Brain microvascular endothelial cell (primary cell): ENCODE measurements at places on chromosomes 4 and X.

- DNase-seq = no peak
These were observed 88.9 kb upstream of the PDLIM3 start for GRCh38 chr4:185624259-185624589.

- no peak for DNase-seq
These were observed 750 bp downstream of the TMEM129 start for GRCh38 chr4:1720163-1720983.

DNA sequence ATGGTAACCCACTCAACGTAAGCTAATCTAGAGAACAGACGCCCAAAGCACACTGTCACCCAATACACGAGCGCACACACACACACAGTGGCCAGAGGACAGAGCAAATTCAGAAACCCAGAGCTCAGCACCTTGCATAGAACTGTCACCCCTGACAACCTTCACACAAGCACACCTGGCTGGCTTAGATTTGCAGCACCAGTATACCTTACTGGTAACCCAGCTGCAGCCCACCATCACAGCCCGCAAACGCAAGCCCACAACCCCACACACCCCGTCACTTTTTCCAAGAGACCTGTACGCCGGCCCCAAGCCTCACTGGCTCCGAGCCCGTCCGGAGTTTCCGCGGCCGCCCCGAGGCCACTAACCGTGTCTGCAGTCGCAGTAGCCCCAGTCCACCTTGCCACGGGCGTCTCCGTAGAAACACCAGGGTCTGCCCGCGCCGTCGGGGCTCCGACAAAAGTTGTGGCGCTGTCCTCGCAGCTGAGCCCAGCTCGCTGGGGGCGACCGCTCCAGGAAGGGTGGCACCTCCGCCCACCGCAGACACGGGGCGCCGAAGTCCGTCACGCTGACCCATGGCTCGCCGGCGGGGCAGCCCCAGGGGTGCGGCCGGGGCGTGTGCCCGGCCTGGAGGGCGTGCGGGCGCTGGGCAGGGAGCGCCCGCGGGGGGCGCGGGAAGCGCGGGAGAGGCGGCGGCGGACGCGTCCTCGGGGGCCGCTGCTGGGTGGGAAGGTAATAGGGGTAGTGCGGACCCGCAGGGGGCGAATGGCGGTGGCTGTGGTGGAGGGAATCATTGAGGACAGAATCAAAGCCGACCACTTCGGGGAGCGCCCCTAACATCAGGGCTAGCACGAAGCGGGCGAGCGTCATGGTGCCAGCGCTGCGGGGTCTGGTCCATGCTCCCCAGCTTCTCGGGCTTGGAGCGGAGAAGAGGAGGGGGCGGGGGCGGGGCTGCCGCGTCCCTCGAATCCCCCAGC, 664 bp downstream of the PRSS12 start:
- DNase-seq = peak; percentile 12

GRCh38 chr4:183287677-183288076, 32.4 kb downstream of the CLDN22 start:
- no peak for DNase-seq

DNA sequence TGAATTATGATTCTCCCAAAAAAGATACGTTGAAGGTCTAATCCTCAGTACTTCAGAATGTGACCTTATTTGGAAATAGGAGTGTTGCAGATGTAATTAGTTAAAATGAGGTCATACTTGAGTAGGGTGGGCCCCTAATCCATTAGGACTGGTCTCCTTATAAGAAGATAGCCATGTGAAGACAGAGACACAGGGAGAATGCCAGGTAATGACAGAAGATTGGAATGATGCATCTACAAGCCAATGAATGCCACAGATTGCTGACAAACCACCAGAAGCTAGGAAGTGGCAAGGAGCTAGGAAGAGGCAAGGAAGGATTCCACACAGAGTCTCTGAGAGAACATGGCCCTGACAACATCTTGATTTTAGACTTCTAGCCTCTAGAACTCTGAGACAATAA, 7.4 kb upstream of the RPS6KA3 start:
- DNase-seq = no peak

DNA sequence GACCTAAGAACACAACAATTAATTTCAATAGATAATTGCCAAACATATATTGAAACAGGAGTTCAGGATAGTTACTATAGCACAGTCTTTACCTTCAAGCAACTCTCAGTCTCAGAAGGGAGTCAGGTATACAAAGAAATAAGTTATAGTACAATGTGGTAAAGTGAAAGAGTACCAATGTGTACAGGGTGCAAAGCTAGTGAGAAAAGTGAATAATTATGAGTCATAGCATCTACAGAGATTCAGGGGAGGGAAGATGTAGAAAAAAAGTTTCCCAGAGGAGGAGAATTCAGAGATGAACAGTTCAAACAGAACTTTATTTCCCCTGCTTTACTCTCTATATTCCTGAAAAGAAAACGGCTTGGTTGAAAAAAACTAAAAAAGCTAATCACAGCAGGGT, 22.7 kb upstream of the DKK2 start:
- no peak for DNase-seq

- DNase-seq = peak; percentile 66
These were observed 182.5 kb upstream of the NPY2R start for GRCh38 chr4:155025762-155026457.

- DNase-seq = peak; percentile 46
These were observed 38.8 kb downstream of the MSN start for GRCh38 chrX:65706041-65706828.

GRCh38 chr4:163565226-163566135, 71.0 kb downstream of the TMA16 start:
- no peak for DNase-seq

DNA sequence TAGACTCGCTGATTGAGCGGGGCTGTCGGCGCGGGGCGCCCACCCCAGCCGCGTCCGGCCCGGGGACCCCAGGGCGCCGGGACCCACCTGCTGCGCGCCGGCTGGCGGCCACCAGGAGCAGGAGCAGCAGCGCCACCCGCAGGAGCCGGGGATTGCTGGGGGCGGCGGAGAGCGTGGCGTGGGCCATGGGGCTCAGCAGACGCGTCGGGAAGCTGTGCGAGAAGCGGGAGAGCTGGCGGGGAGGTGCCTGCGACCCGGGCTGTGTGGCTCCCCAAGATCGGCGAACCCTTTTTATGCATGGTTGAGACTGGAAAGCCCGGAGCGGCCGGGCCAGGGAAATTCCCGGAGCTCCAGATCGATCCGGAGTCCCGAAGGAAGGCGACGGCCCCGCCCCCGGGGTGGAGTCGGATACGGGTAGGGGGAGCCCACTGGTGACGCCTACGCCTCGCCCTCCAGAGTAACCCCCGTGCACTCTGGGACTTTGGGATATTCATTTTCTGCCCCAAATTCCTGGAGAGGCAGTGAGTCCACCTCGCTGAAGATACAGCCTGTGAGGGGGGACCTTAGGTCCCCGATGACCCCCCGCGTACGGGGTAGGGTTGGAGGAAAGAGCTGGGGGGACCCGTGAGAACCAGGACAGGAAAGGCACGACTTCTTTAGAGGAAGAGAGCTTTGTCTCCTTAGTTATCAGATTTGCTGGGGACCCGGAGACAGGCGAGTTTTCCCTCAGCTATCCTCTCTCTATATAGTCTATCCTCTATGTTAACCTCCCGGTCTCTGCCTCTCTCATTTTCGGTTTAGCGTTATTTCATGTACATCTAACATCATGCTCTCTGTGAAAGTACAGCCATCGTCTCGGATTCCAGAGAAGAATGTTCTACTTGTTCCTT, at the start of gene CXCL3:
CXCL3 (minus strand) TSS at position 265 of the 890 bp plus-strand sequence; CDS start at position 187, 78 bp downstream.
- DNase-seq = peak; percentile 59

DNA sequence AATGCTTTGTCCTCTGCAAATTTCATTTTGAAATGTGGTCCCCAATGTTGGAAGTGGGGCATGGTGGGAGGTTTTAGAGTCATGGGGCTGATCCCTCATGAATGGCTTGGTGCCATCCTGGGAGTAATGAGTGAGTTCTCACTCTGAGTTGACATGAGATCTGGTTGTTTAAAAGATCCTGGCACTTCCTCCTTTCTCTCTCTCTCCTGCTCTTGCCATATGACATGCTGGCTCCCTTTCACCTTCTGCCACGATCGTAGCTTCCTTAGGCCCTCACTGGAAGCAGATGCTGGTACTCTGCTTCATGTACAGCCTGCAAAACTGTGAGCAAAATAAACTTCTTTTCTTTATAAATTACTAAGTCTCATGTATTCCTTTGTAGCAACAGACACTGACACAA, 262.0 kb downstream of the IL15 start:
- DNase-seq = no peak

DNA sequence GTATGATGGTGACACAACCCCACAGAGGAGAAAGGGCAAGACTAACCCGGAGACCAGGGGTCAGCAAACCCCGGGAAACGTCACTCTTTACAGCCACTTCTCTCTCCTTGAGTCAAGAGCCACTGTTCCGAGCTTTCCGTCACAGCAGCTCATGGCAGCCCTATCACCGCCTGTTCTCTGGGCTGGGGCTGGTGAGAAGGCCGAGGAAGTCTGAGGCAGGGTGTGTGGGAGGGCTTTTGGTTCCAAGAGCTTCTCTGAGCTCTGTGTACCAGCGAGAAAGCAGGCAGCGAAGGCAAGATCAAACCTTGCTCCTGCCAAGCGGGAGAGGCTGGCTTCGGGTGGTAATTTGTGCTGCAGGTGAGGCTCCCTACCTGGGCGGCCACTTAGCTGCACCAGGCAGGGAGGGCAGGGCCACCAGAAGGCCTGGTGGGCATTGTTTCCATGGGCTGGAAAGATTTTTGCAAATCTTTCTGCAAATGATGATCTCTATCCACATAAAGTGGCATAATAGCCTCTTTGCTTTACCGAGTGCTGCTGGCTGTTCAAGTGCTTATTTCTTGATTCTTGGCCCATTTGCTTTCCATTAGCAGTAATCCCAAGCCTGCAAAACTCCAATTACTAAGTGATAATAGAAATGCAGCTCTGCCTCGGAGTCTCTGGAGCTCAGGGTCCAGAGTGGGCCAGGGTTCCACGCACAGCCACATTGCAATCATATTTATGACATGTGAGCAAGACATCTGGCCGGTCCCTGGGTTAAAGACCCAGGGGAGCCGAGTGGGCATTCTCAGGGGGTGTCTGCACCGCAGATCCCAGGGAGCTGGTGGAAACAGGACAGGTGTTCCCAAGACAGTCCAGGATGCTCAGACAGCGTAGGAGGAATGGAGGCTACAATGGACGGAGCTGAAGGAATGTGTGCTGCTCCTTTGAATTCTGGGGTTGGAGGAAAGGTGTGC, 41.5 kb downstream of the DCTD start:
- no peak for DNase-seq

- peak; percentile 52 for DNase-seq
These were observed 664.3 kb downstream of the RPA4 start for GRCh38 chrX:97547877-97548578.

DNA sequence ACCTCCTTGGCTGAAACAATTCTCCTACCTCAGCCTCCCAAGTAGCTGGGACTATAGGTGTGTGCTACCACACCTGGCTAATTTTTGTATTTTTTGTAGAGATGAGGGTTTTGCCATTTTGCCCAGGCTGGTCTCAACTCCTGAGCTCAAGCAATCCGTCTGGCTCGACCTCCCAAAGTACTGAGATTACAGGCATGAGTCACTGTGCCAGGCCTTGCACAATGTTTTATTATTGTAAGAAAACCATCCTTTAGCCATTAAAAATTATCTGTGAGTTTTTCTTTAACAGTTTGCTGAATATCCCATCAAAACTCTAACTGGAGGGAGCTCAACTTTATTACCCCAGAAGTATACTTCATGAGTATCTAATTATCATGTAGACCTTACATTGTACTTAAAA, 900.3 kb downstream of the PCDH7 start:
- DNase-seq = peak; percentile 36

- DNase-seq = peak; percentile 4
These were observed 87.7 kb upstream of the EFHC2 start for GRCh38 chrX:44431194-44431593.

- DNase-seq = no peak
These were observed 624.0 kb upstream of the IGFBP7 start for GRCh38 chr4:57734104-57734670.

GRCh38 chr4:10333942-10334341, 123.3 kb downstream of the ZNF518B start:
- no peak for DNase-seq

GRCh38 chr4:135838889-135839288, 1637.3 kb upstream of the PABPC4L start:
- peak; percentile 98 for DNase-seq

DNA sequence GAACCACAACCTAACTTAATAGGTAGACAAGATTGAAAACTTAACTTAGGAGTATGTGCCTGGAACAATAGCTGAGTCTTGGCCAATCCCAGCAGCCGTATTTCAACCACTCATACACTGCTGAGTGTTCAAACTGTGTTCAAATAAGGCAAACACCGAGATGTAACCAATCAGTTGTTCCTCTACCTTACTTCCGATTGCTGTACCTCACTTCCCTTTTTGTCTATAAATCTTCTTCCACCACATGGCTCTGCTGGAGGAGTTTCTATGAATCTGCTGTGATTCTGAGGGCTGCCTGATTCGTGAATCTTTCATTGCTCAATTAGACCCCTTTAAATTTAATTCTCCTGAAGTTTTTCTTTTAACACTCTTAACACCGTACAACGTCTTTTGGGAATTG, 108.0 kb downstream of the ANAPC4 start:
- no peak for DNase-seq

DNA sequence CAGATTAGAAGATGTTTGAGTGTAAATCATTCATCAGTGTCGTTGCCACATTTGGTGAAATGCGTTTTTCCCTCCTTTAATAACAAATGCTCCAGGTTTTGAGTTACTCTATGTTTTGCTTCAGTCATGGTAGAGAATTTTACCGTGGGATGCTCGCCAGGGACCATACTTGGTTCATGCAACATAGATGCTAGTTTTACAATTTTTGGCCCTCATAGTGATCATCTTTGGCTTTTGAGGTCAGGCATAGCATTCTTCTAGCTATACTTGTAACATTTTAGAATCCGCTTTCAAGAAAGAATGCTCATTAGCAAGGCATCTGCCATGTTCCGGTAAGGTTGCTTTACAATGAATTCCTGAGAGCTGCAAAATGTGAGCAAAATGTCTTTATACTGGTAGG, 147.2 kb downstream of the SPCS3 start:
- DNase-seq = no peak

- peak; percentile 96 for DNase-seq
These were observed 224.3 kb downstream of the DCLK2 start for GRCh38 chr4:150302553-150302952.

- DNase-seq = no peak
These were observed 315.1 kb upstream of the ADGRL3 start for GRCh38 chr4:60885011-60885410.

- DNase-seq = no peak
These were observed 257.2 kb downstream of the SNCA start for GRCh38 chr4:89579771-89580170.
